Activated CD4-positive, CD25-positive, alpha-beta regulatory T cell treated with anti-CD3 and anti-CD28 coated beads, Interleukin-2, amount 50 U/mL, for 16 hours (primary cell): ENCODE measurements at places on chromosomes 1 and 21.

GRCh38 chr1:119133987-119134386 is 6.5 kb downstream of the WARS2 start:
- no peak for DNase-seq

- no peak for DNase-seq
Measured at GRCh38 chr1:183185941-183186490, at the start of gene LAMC2. Gene LAMC2, plus strand, starts transcription at chr1:183186264. Its CDS starts 89 bp downstream, at chr1:183186353.

DNA sequence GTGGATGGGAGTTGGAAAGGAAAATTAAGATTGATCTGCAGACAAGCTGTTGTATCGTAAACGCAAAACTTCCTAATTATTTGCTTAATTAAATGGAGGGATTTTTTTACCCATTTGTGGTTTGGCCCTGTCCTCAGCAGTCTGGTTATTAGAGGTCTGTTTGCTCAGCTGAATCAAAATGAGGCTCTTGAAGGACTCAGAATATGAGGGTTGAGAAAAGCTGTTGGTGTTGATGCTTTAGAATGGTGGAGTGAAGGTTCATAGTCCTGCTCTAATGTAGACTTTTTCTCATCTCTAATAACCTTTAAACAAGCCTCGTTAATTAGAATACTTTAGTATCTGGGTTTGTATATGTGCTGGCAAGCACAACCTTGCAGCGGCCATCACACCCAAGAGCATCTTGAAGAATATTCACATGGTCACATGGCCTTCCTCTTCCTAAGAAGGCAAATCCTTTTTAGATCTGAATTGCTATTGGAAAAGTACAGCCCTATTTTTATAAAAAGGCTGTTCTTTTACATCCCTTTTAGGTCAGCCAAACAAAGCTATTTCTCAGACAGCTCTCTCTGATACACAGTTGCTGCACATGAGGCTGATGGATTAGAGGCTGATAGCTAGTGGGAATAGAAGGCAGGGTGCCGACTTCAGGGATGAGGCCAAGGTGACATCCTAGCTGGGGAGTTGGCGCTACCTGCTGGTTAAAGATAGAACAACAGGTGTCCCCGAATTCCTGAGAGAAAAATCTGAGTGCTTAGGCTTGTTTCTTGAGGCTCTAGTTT is 53.8 kb downstream of the MACF1 start:
- peak; percentile 35 for DNase-seq

- no peak for DNase-seq
Measured at GRCh38 chr1:230744382-230744781, 2.8 kb upstream of the CAPN9 start.

GRCh38 chr1:25647863-25648262 is 31.3 kb downstream of the MAN1C1 start:
- DNase-seq, result no peak

DNA sequence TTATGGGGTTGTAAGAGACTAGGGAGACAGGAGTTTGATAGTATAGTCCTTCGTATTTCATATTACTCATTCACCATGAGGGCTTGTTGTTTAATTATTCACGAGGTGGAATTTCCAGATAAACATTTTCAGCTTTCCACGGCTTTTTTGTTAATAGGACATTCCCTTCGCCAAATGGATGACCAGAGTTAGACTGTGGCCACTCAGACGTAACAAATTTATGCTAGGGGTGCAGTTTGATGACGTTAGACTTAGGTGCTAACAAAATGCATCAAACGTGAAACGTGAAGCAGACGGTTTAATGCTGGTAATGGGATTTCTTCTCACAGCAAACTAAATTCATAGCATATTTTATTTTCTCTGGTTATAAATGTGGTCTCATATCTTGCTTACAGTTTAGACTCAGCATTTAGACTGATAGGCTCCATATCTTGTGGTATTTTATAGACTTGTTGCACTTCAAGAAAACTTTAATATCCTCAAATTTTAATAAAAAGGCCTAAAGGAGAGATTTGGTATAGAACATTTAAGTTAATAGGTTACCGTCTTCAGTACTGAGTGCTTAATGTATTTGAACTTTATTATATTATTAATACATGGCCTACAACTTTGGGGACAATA is 2.3 kb downstream of the DHX9 start:
- no peak for DNase-seq

GRCh38 chr1:67846538-67846937 is 13.3 kb upstream of the GNG12 start:
- no peak for DNase-seq

- no peak for DNase-seq
Measured at GRCh38 chr1:218330043-218330623, 15.0 kb upstream of the TGFB2 start.

DNA sequence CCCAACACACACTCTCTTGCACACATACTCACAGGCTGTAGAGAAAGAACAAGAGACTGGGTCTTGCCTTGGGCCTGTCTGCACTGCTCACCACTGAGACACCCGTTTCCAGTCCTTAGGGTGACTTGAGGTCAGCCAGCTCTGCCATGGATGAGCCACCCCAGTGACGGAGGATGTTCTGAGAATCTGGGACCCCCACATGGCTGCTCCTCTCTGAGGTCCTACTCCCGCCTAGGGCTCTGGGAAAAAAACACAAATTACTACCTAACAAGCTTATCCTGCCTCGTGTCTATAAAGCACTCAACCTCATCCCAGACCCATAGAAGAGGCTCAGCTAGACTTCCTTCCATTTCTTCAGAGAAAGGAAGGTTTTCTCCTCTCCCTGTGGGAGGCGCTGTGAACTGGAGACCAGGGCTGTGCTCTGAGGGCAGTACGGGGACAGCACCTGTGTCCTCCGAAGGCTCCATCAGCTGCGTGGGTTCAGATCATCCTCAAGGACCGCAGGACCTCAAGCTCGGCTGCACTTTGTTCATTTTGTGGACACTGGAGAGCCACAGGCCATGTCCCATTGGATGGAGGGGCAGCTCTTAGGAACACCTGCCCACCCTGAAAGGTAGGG is 4.3 kb upstream of the CLEC20A start:
- DNase-seq, result no peak

GRCh38 chr21:39390212-39390765 is 41.4 kb upstream of the HMGN1 start:
- DNase-seq, result no peak

- no peak for DNase-seq
Measured at GRCh38 chr1:40404670-40405462, 31.3 kb downstream of the SMAP2 start.

GRCh38 chr1:201113451-201114244 is 1.4 kb upstream of the CACNA1S start:
- no peak for DNase-seq

GRCh38 chr1:10626131-10626731 is 151.5 kb downstream of the PEX14 start:
- no peak for DNase-seq

- no peak for DNase-seq
Measured at GRCh38 chr1:112188611-112189010, 199.1 kb upstream of the KCND3 start.

DNA sequence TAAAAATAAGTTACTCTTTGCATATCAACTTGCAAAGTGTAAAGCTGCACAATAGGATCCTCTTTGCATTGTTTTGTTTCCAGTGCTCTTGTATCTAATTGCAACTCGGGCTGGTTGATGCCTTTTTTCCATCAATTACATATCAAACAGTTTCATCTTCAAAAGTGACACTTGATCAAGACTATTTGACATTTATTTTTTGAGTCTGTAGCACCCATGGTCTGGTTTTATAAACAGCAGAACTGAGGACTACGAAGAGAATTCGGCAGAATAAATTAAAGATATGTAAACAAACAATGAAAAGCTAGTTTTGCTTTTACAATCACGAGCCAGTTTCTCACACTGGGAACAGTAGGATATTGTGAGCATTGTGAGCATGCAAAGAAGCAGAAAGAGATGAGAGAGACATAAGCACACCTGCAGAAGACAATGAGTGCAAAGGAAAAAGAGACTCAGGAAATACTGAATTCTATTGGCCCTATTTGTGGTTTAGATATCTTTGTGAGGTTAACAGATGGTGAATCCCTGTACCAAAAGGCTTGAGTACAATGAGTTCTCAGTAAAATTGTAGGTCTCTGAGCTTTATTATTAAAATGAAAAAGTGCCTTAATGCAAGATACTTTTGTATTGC is 45.4 kb downstream of the RPL5 start:
- DNase-seq, result no peak

DNA sequence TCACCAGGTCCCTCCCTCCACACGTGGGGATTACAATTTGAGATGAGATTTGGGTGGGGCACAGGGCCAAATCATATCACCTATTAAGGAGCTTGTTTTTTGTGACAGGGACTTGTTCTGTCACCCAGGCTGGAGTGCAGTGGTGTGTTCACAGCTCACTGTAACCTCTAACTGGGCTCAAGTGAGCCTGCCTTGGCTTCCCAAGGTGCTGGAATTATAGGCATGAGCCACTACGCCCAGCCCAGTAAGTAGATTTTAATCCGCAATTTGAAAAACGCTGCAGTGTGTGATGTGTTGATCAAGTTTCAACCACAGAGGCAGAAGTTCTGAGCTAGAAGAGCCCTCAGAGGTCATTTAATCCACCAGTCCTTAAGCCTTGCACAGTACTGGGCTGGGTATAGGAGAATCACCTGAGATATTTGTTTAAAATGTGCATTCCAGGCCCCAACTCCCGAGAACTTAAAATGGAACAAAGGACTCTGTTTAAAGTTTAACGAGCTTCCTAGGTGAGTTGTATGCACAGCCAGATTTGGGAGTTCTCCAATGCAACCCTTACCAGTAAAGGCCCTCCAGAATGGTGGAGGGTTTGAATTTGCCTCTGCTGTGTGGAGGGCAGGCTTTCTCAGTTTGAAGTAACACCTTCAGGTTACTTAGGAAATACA is 13.4 kb downstream of the RPL11 start:
- DNase-seq, result no peak

GRCh38 chr1:63122079-63122478 is 200.3 kb upstream of the FOXD3 start:
- no peak for DNase-seq

DNA sequence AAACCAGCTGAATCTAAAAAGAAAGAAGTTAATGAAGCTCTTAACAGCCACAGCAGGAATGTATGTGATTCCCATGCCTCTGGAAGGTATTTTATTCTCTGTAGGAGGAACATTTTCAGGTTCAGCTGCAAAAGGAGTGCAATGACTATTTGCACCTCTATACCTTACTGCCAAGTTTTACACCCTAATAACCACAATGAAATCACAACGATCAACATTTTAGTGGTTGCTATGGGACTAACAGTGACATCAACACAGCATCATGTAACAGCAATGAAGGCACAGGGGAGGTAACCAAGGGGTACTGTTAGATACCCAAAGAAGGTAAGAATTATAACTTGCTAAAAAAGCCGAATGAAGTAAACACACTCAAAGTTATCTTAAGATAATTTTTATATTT is 116.3 kb upstream of the HP1BP3 start:
- no peak for DNase-seq

- DNase-seq, result no peak
Measured at GRCh38 chr21:42319376-42319775, 4.2 kb upstream of the TFF3 start.

- no peak for DNase-seq
Measured at GRCh38 chr1:26028490-26028980, 7.0 kb downstream of the EXTL1 start.

GRCh38 chr1:30887485-30888315 is 20.9 kb downstream of the SDC3 start:
- no peak for DNase-seq
